ENCODE measurements at places on chromosomes 2 and 18.

DNA sequence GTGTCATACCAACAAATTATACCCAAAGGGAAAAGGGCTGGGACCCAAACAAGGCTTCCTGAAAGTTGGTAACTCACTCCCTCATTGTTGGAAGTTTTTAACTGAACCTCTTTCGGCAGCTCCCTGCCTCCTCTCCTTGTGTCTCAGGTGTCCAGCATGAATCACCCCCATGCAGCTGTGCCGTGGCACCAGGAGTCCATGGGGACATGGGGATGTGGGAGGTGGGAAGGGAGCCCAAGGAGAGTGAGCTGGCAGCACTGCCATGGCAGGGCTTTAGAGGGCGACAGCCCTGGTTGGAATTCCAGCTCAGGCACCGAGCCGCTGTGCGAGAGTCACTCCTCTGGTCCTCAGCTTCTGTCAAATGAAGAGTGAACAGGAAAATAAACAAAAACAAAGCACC lies 12.5 kb upstream of the GYPC start:
- H3K4me1 ChIP-seq: no peaks in the 10 kb centered on the region
- H3K4me3 ChIP-seq: no peak overlapping the region
- H3K27ac ChIP-seq: no peak overlapping the region
- no peaks in the 10 kb centered on the region for H3K36me3 ChIP-seq

DNA sequence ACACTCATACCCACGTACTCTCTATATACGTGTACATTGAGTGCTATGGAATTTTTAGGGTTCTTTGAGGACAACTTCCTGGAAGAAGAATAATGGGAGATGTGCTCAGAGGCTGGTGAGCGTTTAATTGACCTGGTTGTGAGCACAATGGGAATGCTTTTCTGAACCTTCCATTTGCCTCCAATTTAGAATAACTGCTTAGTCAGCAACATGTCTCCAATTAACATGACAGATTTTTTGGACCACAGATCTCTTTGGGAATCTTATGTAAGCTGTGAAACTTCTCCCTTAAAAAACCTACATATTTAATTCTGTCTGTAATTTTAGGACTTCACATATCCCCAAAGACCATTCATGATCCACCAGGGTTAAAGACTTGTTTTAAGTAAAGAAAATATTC lies 166.7 kb upstream of the TNP1 start:
- peaks cover 4% of the 10 kb centered on the region for H3K4me1 ChIP-seq
- H3K36me3 ChIP-seq: no peaks in the 10 kb centered on the region
- no peak for DNase-seq
- no peaks in the 10 kb centered on the region for H3K27me3 ChIP-seq
- H3K4me3 ChIP-seq: no peak overlapping the region

GRCh38 chr2:166091439-166091838 lies 36.4 kb downstream of the SCN1A start:
- no peak for DNase-seq
- no peak overlapping the region for H3K27ac ChIP-seq
- no peaks in the 10 kb centered on the region for H3K4me1 ChIP-seq
- H3K27me3 ChIP-seq: no peaks in the 10 kb centered on the region
- H3K4me3 ChIP-seq: no peak overlapping the region
- no peaks in the 10 kb centered on the region for H3K36me3 ChIP-seq

GRCh38 chr18:41875094-41875780 lies 79.8 kb upstream of the PIK3C3 start:
- no peak overlapping the region for H3K4me3 ChIP-seq
- no peaks in the 10 kb centered on the region for H3K27me3 ChIP-seq
- H3K4me1 ChIP-seq: no peaks in the 10 kb centered on the region
- no peaks in the 10 kb centered on the region for H3K36me3 ChIP-seq
- DNase-seq: no peak

GRCh38 chr2:210611466-210611865 lies 55.1 kb downstream of the CPS1 start:
- DNase-seq: no peak
- no peak overlapping the region for H3K4me3 ChIP-seq
- no peaks in the 10 kb centered on the region for H3K36me3 ChIP-seq
- H3K4me1 ChIP-seq: no peaks in the 10 kb centered on the region
- no peaks in the 10 kb centered on the region for H3K27me3 ChIP-seq

DNA sequence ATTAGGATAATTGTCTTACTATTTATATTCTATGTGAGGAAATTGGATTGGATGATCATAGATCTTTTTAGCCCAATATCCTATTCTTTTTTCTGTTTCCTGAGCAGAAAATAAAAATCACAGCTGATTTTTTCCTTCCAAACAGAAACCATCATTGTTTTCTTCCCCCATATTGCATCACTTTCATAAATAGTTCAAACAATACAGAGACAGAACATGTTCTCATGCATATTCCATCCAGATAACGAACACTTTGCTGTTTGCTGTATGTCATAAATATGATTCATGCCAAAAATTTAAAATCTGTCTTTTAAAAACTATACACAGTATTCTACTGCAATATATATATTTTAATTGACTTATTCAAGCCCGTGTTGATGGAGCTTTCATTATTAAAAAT lies 22.0 kb upstream of the RALBP1 start:
- DNase-seq: no peak
- no peak overlapping the region for H3K27ac ChIP-seq
- H3K36me3 ChIP-seq: no peaks in the 10 kb centered on the region
- no peaks in the 10 kb centered on the region for H3K27me3 ChIP-seq
- peaks cover 5% of the 10 kb centered on the region for H3K4me1 ChIP-seq

DNA sequence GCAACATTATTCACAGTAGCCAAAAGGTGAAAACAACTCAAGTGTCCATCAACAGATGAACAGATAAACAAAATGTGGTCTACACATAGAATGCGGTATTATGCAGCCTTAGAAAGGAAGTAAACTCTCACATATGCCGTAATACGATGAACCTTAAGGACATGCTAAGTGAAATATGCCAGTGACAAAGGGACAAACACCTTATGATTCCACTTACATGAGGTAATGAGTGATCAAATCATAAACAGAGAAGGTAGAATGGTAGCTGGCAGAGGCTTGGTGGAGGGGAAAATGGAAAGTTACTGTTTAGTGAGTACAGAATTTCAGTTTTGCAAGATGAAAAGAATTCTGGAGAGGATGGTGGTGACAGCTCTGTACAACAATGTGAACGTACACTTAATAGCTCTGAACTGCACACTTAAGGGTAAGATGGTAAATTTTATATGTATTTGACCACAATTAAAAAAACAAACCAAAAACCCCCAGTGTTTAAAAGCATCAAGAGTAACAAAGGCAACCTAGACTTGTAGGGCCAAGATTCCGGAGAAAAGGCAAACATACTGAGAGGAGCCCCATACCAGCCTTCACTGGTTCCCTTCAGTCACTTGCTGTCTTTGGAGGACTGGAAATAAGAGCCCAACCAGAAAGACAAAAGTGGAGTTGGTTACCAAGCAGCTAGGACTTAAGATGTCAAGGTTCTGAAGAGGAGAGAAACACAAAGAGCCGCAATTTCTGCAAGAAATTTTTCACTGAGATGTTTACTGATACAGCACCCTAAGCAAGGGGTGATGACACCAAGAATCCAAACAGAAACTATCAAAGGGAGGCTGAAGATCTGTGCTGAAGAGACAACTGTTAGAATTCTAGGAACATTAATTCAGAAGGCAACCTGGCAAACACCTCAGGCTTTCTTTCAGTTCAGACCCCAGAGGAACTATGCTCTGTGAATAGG lies 61.3 kb downstream of the CUL3 start:
- no peaks in the 10 kb centered on the region for H3K4me1 ChIP-seq
- H3K27ac ChIP-seq: no peak overlapping the region
- DNase-seq: no peak
- no peaks in the 10 kb centered on the region for H3K27me3 ChIP-seq
- no peaks in the 10 kb centered on the region for H3K36me3 ChIP-seq
